ENCODE measurements at places on chromosomes 3 and 15.

GRCh38 chr15:99248000-99248715 lies 1.2 kb downstream of the TTC23 start:
- no peak for DNase-seq

DNA sequence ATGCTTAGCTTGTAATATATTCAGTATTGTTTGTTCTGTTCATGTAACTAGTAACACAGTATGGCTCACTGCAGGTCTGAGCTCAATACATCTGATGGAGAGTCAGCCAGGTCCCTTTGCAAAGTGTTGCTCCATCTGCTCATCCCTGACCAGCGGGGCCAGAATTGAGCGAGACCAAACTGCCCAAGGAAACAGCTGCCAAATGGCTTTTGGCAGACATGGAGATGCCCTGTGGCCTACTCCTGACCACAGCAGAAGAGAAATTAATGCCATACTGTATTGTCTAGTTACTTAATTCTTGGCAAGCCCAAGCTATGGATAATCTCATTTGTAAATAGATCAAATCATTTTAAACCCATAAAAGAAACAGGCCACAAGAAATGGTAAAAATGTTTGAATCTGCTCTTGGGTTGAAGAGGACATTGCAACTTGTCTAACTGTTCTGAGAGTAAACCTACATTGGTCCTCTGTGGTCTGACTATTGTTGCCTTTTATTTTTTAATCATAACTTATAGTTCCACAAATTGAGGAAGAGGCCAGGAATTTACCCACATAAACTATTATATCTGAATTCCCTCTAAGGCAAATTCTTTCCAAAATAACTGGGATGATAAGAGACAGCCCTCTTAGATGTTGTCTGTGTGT lies 209.5 kb downstream of the EBLN2 start:
- DNase-seq, result no peak

GRCh38 chr15:63833021-63833696 lies 589 bp downstream of the HERC1 start:
- peak; percentile 8 for DNase-seq

DNA sequence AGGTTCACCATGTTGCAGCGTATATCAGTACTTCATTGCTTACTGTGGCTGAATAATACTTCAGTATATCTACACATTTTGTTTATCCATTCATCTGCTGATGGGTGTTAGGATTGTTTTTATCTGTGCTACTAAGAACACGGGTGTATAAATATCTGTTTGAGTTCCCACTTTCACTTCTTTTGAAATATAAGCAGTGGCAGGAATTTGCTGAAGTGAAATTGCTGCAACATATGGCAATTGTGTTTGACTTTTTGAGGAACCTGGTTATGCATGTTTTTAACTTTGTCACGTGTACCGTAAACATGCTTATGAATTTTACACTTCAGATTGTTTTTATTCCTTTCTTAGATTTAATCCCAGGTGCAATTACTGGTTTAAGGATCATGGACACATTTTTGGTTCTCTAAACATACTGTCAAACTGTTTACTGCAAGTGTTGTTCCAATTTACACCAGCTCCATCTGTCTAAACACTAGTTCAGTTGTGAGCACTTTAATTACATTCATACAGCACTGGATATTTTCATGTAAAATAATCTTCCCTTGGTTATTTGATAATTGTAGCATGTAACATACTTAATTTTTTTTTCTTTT lies 23.1 kb downstream of the TRAK1 start:
- DNase-seq, result no peak

DNA sequence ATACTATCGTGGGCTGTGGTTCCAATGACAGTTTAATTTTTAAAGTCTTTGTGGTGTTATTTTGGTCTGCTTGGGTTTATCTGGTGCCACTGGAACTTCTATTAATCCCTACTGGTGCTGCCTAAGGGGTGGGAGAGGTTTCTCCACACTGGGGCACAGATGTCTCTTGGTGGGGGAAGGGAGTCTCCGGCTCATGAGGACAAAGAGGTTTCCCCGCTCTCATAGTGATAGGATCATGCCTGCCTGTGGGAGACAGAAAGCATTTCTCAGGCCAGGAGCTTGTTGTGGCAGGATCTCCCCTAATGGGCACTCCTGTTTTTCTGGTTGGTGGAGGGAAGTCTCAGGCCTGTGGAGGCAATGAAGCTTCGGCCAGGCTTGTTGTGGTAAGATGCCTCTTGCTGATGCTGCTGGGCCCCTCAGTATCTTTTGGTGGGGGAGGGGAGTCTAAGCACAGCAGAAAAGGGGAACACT lies 84.3 kb upstream of the THRB start:
- no peak for DNase-seq

DNA sequence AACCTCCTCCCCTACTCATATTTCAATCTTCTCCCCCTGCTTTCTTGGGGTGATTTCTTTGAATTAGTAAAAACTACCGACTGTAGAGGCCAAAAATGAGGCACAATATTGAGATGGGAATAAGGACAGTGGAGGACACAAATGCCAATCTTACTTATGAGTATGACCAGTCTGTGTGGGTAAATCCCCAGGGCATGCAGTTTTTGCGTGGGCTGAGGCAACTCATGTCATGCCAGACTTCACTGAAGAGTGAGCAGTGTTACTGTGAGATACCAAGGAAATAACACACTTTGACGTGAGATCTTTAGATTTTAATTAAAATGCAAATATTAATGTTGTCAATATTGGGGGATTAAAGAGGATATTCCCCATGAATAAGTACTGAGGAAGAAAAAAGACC lies 254.3 kb upstream of the ICE2 start:
- no peak for DNase-seq

DNA sequence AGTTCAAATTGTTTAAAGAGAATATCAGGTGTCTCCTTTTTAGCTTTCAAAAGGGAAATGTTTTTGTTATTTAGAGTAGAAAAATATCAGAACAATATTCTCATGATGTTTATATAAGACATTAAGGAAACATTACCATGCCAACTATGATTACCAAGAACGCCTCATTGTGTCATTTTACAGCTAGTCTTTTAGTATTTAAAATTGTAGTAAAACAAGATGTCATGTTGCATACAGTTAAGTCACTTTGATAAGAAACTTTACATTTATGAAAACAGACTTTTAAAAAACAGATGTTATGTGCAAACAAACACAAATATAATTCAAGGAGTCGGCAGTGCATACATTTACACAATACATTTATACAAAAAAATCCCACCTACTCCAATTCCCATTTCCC lies 4.4 kb downstream of the PLSCR4 start:
- no peak for DNase-seq

- DNase-seq, result no peak
These were observed 64.8 kb downstream of the OSTN start for GRCh38 chr3:191263850-191264249.

DNA sequence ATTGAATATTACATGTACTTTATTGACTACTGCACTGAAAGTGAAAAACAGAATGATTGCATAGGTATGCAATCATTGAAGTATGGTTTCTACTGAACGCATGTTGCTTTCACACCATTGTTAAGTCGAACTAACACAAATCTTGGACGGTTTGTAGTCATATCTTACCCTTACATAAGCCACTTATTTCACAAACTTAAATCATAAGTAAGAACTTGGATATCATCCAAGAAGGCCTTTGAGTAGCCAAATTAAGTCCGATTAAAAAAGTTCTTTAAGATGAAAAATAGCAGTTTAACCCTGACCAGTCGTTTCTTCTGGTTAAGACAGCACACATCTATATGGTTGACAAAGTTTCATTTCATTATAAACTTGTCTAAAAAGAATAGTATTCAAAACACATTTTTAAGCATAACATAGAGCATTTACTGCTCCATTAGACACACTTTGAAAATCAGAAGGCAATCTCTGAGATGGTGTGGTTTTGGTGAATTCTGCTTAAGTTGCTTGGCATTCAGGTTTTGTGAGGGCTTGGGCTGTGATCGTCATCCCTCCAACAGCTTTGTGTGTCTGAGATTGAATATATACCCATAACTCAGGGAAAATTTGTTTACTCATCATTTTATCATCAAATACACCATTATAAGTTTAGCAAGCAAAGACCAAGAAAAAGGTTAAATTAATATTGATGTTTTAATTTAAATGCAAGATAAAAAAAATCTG lies 92.2 kb downstream of the NFKBIZ start:
- no peak for DNase-seq

DNA sequence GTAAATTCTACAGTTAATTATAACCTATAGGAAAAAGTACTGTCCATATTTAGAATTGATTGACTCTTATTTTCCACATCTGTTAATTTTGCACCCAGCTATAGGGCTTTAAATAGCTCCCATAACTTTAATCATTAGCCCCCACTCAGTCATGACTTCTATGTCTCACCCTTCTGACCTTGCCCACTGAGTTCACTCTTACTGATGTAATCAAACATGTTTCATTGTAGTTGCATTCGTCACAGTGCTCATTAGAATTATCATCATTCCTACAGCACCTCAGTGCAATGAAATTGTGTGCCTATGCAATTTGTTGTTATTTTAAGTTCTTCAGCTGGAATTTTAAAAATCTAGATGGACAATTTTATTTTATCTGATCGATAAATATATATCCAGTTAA lies 151.4 kb downstream of the TIGIT start:
- DNase-seq, result no peak
